NCI-H1417 treated with DMSO at 0.1 percent for 48 hours (cell line): ENCODE measurements at places on chromosomes 2 and 18.

DNA sequence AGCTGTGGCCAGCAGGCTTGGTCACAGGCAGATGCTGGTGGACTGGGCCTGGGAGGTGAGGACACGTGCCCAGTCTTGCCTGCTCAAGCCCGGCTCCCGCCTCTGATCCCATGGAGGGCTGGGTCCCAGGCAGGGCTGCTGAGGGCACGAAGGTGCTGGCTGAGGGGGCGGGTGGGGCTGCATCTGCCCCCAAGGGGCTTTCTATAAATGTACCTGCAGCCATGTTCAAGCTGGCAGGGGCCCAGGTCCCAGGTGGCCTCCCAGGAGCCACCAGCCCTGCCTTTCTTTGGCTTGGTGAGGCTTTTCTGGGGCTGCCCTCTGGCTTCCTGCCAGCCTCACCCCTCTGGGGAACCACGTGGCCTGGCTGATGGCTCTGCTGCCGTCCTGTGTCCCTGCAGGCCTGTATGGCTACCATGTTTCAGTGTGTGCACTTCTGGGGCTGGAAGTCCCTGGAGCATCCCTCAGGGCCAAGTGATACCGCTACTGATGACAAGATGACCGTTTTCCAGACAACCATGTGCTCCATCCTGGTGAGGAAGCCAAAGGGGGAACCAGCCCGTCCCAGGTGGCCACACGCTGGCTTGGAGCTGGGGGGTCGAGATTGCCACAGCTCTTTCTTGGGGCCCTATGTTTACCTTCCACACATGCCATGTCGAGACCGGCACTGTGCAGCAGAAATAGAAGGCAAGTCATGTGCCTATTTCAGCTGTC, 23.2 kb downstream of the HJURP start:
- DNase-seq: no peak

- DNase-seq: no peak
Measured at GRCh38 chr18:39958876-39959275, 1996.2 kb upstream of the PIK3C3 start.

DNA sequence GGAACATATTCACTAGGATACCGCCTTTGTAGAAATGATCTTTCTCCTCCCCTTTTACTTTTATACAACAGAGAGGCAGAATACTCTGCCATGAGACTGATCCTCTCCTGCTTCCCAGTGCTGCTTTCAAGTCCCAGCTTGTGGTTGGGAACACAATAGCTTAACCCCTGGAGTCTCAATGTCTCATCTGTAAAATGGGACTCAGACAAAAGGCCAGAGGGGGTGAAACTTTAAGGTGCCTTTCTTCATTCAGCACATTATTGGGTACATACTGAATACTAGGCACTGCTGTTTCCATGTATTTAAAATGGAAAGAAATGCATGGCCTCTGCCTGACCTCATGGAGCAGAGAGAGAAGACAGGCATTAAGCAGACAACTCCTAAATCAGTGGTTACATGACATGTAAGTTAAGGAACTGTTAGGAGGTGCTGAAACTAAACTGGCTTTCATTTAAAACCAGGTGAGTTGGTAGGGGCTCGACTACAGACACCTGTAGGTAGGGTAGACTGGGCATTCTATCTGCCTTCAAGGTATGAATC, 53.8 kb downstream of the MAP4K4 start:
- no peak for DNase-seq

GRCh38 chr2:218298314-218298875, 6.1 kb upstream of the TMBIM1 start:
- no peak for DNase-seq

DNA sequence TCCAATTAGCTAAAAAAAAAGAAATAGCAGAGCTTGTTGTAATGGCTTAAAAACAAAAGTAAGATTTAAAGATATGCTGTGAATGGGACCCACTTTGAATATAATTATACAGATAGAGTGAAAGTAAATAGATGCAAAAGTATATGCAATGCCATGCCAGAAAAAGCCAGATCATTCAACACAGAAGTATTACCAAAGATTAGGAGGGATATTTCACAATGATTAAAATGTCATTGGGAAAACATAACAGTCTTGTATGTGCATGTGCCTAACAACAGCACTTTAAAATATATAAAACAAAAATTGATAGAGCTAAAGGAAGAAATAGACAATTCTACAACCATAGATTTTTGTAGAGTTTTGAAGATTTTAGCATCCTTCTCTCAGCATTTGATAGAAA, 19.9 kb upstream of the SIGLEC15 start:
- no peak for DNase-seq

GRCh38 chr2:188326669-188327301, 35.1 kb downstream of the GULP1 start:
- DNase-seq: no peak

DNA sequence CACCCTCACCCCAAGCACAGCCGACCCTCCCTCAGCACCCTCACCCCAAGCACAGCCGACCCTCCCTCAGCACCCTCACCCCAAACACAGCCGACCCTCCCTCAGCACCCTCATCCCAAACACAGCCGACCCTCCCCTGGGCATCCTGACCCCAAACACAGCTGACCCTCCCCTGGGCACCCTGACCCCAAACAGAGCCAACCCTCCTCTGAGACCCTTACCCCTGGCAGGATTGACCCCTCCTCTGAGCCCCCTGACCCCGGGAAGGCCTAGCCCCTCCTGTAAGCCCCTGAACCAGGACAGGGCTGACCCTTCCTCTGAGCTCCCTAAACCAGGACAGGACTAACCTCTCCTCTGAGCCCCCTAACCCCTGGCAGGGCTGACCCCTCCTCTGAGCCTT, 84.4 kb upstream of the RAB6C start:
- no peak for DNase-seq

DNA sequence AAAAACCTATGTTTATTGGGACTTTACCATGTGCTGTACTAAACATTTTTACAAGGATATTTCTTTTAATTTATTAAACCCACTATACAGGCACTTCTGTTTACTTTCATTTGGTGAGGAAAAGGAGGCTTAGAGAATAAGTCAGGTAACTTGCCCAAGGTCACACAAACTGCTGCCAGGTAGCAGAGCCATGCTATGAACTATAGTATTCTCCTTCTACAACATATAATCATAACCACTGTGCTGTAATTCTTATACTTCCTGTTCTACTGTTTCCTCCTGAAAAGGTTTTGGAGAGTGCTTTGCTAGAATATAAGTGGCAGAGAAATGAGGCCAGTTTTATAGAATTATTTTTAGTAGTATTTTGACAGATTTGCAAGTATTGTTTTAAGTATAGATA, 29.5 kb downstream of the SLC39A10 start:
- no peak for DNase-seq

GRCh38 chr2:85712849-85713612, 18.9 kb downstream of the GNLY start:
- no peak for DNase-seq

DNA sequence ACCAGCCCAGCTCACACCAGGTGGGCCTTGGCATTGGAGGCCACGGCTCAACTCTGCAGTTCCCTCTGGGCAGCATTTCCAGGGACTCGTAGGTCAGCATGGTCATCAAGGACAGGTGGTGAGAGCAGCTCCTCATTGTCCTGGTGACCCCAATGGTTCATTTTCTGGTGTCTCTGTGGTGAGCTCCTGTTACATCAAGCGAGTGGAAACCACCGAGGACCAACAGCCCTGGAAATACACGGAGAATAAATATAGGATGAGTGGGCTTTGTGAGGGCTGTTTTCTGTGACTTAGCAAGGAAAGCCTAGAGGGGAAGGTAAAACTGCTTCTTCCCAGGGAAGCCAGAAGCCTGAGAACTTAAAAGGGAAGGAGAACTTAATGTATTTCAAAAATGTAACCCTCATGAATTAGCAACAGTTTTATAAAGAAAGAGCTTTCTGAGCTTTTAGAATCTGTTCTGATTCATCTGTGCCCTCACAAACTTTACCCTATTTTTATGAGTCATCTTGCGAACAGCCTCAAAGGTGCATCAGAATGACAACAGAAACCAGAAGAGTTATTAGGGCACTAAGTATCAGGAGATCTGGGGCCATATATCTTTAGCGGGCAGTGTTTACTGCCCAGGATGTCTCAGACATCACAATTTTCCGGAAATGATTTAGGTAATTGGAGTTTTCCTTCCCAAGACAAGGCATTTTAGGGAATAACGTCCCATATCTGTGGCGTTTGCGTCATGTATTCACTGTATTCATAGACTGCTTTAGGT, 18.7 kb downstream of the C2orf92 start:
- no peak for DNase-seq

GRCh38 chr2:83900862-83901261, 558.2 kb downstream of the SUCLG1 start:
- no peak for DNase-seq

- DNase-seq: no peak
Measured at GRCh38 chr2:44237221-44237620, 38.1 kb upstream of the SLC3A1 start.

DNA sequence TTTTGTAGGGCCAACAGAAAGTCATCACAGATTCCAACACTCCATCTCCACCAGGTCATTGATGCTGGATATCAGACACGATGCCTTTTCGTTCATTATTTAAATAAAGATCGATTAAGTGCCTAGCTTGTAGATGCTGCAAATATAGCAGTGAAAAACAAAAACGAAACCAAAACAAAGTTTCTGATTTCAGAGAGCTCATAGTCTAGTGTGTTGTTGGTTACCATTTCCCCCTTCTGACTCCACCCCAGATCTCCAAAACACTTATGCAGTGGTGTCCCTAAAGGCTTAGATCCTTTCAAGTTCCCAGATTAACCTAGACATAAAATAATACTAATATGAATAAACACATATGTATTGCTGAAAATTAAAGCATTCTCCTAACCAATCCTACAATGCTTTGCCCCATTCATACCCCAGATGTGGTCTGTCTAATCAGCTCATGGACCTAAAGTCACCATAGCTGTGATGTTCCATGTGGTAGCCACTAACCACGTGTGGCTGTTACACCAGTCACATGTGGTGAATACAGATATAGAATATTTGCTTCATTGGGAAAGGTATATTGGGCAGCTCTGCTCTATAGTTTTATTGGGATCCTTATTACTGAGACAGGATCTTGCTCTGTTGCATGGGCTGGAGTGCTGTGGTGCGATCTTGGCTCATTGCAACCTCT, 787.2 kb downstream of the TDRD15 start:
- DNase-seq: no peak

GRCh38 chr18:4586731-4587130, 131.6 kb upstream of the DLGAP1 start:
- DNase-seq: no peak

DNA sequence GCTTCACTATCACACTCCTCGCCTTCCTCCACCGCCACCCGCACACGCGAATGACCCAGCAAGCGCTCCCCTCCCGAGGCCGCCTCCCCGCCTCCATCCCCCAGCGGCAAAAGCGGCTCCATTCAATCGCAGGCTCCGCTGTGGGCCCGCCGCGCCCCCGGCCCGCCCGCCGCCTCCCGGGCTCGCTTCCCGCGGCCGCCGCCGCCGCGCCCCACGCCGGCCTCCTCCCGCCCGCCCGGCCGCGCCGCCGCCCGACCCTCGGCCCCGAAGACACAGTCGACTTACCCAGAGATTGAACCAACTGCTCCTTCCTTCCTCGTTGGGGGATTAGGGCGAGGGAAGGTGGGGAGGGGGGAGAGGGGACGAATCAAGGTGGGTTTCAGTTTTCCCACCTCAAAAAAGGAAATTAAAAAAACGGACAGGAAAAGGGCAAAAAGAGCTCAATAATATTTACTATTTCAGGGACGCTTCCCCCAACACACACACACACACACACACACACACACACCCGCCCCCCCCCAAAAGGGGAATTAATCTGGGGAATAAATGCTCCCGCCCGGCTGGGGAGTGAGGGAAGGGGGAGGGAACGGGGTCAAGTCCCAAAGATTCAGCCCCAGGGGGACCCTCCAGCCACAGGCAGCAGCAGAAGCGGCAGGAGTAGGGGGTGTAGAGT, 743 bp downstream of the XPO1 start:
- no peak for DNase-seq

GRCh38 chr2:183666031-183666430, 541.8 kb downstream of the NUP35 start:
- no peak for DNase-seq

DNA sequence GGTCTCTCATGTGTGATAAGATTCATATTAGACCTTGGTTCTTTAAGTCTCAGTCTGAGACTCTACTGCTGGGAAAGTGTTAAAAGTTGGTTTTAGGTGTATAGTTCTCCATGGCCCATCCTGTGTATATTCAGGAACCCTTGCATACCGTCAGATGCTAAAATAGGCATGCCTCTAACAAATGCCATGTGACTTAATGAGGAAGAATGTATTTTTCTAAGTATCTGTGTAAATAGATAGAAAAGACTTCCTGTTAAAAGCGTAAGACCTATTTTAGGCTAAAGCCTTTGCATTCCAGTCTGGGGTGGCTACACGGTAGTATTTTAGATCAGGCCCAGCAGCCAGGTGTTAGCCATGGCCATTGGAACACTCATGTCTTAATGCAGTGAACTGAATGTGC, 73.3 kb downstream of the RHBDD1 start:
- DNase-seq: no peak

DNA sequence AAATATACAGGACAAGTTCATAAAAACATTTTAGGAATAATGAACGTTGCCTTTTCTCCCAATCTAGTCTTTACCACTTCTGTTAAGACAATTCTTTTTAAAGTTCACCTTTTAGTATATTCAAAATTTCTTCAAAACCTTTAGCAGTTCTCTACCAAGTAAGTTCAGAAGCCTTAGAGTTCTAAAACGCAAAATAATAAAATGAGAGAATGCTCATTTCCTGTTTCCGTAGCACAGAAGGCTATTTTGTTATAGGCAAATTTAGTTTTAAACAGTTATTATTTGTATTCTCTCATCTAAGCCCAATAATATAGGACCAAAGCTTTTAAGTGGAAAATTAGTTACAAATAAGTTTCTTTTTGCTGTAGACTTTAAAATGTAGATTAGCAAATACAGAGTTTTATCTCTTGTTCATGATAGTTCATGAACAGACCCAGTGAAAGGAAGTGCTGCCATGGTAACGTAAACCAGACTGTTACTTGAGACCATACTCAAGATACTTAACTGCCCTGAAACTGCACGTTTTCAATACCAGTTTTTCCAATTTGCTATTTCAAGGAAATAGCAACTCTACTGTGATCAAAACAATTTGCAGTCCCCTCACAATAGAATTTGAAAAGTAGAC, 173.1 kb upstream of the STON1 start:
- no peak for DNase-seq

GRCh38 chr2:49241991-49242390, 87.7 kb upstream of the FSHR start:
- DNase-seq: no peak

DNA sequence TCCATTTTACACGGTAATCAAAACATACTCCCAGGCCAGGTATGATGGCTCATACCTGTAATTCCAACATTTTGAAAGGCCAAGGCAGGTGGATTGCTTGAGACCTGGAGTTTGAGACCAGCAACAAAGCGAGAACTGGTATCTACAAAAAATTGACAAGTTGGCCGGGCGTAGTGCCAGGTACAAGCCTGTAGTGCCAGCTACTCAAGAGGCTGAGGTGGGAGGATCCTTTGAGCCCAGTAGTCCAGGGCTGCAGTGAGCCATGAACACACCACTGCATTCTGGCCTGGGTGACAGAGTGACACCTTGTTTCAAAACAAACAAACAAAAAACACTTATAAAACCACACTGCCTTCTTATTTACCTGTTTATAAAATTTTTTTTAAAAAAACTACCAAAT, 80.8 kb downstream of the GAREM1 start:
- no peak for DNase-seq

- no peak for DNase-seq
Measured at GRCh38 chr2:138013639-138014038, 49.4 kb downstream of the HNMT start.
